ENCODE measurements at places on chromosomes 6 and 20. TPM values are rescaled to one million over a fixed set of nuclear protein-coding genes. Genes with fewer than 3 reads are reported as not detected.

DNA sequence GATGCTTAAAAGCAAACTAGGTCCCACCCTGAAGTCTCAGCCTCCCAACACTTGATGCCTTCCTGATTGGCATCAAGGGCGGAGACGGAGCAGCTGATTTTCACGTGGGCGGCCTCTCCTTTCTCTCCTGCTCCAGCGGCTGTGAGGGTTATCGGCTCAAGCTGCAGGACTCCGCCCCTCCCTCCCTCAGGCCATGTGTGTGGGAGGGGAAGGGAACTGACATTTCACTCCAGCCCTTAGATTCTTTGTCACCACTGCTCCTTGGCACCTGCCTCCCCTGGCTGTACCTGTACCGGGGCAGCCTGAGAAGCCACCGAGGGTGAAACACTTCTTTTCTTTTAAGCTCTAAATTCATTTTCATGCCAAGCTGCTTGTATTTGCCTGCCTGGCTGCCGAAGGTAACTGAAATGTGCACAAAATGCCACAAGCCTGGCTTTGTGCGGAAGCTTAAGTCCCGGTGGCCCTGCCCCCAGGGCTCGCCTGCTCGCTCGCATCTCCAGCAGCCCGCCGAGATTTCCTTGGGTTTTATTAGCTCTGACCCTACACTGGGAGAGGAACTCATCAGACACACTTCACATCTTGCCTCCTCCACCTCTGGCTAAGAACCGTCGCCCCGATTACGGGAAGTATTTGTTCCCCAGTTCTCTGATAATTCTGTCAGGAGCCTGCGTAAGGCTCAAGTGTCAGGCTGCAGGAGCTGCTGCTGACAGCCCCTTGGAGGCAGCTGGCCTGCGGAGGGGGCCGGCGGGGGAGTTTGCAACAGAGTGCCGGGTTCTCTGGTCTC is 9.6 kb upstream of the CPNE5 start:
- H3K27me3 ChIP-seq, result no peaks in the 10 kb centered on the region
- peaks cover 16% of the 10 kb centered on the region for H3K4me1 ChIP-seq
- peak; percentile 71 for DNase-seq
- H3K36me3 ChIP-seq, result no peaks in the 10 kb centered on the region
- H3K4me3 ChIP-seq, result no peak overlapping the region

DNA sequence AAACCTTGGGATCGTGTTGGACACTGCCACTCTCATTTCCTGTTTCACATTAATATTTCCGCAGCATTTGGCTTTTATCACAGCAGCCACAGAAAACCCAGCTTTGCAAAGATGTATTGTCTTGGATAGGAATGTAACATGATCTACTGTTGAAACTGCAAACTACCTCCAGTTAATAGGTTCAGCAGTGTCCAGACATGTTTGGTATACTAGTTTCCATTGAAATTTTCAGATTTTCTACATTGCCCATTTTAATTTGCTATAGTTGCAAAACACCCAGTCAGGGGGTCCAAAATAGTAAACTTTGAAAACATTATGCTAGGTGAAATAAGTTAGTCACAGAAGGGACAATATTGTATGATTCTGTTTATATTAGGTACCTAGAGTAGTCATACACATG is 3.3 kb downstream of the ANKRD6 start:
- H3K36me3 ChIP-seq, result no peaks in the 10 kb centered on the region
- peaks cover 22% of the 10 kb centered on the region for H3K4me1 ChIP-seq
- no peaks in the 10 kb centered on the region for H3K27me3 ChIP-seq
- peak overlapping the region; percentile 40 for H3K27ac ChIP-seq
- no peak for DNase-seq

DNA sequence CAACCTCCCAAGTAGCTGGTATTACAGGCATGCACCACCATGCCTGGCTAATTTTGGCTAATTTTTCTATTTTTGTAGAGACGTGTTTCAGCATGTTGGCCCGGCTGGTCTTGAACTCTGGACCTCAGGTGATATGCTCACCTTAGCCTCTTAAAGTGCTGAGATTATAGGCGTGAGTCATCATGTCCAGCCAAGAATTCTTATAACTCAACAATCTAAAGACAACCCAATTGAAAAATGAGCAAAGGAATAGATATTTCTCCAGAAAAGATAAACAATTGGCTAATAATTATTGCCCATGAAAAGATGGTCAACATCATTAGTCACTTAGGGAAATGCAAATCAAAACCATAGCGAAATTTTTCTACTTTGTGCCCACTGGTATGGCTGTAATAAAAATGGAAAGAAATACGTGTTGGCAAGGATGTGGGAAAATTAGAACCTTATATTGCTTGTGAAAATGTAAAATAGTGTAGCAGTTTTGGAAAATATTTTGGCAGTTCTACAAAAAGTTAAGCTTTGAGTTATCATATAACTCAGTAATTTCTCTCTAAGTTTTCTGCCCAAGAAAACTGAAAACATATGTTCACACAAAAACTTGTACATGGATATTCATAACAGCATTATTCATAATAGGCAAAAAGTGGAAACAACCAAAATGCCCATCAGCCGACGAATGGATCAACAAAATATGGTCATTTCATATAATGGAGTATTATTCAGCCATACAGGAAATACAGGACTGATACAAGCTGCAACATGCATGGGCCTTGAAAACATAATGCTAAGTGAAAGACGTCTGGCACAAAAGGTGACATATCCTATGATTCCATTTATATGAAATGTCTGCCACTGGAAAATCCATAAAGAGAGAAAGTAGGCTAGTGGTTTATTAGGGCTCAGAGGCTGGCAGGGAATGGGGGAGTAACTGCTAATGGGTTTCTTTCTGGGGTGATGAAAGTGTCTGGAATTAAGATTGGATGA is 87.8 kb downstream of the UTRN start:
- no peak overlapping the region for H3K4me3 ChIP-seq
- peaks cover 18% of the 10 kb centered on the region for H3K4me1 ChIP-seq
- DNase-seq, result no peak
- no peaks in the 10 kb centered on the region for H3K27me3 ChIP-seq

GRCh38 chr20:45576995-45577394 is 2.1 kb downstream of the WFDC8 start:
- H3K27ac ChIP-seq, result no peak overlapping the region
- H3K4me1 ChIP-seq, result no peaks in the 10 kb centered on the region
- H3K4me3 ChIP-seq, result no peak overlapping the region
- no peaks in the 10 kb centered on the region for H3K27me3 ChIP-seq
- no peak for DNase-seq

DNA sequence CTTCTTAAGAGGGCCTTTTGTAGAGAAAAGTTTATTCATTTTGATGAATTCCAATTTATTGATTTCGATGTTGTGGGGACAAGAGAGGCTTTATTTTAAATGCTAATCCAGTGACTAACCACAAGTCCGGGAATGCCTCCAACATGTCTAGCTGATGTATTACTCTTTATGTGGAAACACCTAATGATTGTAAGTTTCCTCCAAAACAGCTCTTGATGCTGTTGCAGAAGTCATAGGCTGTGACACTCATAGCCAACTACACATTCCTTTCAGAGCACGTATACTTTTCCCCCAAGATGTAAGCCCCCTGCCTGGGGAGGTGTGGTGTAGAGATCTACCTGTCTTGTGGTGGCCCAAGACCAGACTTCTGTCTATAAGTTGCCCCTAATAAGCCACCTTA is 61.3 kb upstream of the RNF24 start:
- H3K36me3 ChIP-seq, result no peaks in the 10 kb centered on the region
- no peaks in the 10 kb centered on the region for H3K27me3 ChIP-seq
- peaks cover 3% of the 10 kb centered on the region for H3K4me1 ChIP-seq

RGS17 gene
- 0.33 TPM for total RNA-seq

GRCh38 chr6:134317471-134318131 is at the start of gene SGK1:
Gene SGK1 (minus strand): TSS chr6:134318112. CDS start chr6:134317460, 652 bp downstream.
- H3K4me1 ChIP-seq, result peaks cover 5% of the 10 kb centered on the region
- H3K36me3 ChIP-seq, result no peaks in the 10 kb centered on the region
- no peak within 1 kb of the TSS for H3K27ac ChIP-seq
- H3K4me3 ChIP-seq, result no peak within 1 kb of the TSS

GRCh38 chr6:121971931-121972335 is 427.5 kb upstream of the HSF2 start:
- H3K4me1 ChIP-seq, result no peaks in the 10 kb centered on the region
- H3K4me3 ChIP-seq, result no peak overlapping the region
- no peak overlapping the region for H3K27ac ChIP-seq
- DNase-seq, result peak; percentile 64
- H3K36me3 ChIP-seq, result no peaks in the 10 kb centered on the region

DNA sequence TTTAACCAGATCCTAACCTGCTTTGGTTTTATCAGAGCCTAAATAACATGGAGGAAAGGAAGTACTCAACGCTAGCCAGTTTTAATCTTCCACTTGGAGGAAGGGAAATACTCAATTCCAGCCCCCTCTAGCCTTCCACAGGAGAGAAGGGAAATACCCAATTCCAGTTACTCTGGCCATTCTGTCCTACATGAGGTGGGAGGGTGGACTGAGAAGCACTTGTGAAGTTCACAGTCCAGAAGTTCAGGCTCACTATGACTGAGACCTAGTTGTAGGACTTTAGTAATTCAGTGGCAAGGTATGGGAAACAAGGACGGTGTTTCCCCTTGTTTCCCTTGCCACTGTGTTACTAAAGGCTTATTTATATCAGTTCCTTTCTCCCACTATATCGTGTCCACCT is 672.0 kb downstream of the RFPL4B start:
- H3K36me3 ChIP-seq, result no peaks in the 10 kb centered on the region
- no peak for DNase-seq
- no peaks in the 10 kb centered on the region for H3K27me3 ChIP-seq

CST3 gene
- total RNA-seq, result 654 TPM

- no peak overlapping the region for H3K4me3 ChIP-seq
- no peaks in the 10 kb centered on the region for H3K27me3 ChIP-seq
- H3K27ac ChIP-seq, result no peak overlapping the region
Measured at GRCh38 chr6:154782193-154782592, 49.0 kb downstream of the SCAF8 start.

PLAGL1 gene
- total RNA-seq, result 22.1 TPM

- H3K27me3 ChIP-seq, result no peaks in the 10 kb centered on the region
- no peak for DNase-seq
- H3K4me1 ChIP-seq, result no peaks in the 10 kb centered on the region
- H3K36me3 ChIP-seq, result no peaks in the 10 kb centered on the region
Measured at GRCh38 chr6:163123098-163123497, 291.4 kb upstream of the QKI start.

HSPA12B gene
- 4.4 TPM for total RNA-seq

DDO gene
- not detected for total RNA-seq

DNA sequence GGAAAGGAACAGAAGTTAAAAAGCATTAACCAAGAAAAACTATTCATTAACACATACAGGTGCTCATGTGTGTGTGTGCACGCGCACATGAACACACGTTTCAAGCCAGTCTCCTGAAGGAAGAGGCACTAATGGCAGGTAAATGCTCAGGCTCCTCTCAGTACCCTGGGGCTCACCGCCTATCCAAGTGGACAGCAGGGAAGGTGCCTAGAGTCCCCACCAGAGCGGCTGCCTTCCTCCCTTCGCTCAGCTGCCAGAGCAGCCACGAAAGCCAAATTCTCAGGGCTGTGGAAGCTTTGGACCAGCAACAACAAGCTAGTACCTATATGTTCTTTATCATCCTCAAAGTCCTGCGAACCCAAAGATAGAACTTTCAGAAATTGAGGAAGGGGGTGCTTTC is 42.6 kb downstream of the PLCG1 start:
- DNase-seq, result no peak
- H3K27ac ChIP-seq, result no peak overlapping the region
- H3K36me3 ChIP-seq, result no peaks in the 10 kb centered on the region
- H3K27me3 ChIP-seq, result no peaks in the 10 kb centered on the region

GRCh38 chr6:31821301-31822035 is 6.1 kb upstream of the HSPA1B start:
- peaks cover 84% of the 10 kb centered on the region for H3K4me1 ChIP-seq
- peak overlapping the region; percentile 98 for H3K27ac ChIP-seq
- DNase-seq, result peak; percentile 69
- no peaks in the 10 kb centered on the region for H3K36me3 ChIP-seq
- H3K27me3 ChIP-seq, result no peaks in the 10 kb centered on the region

ANKEF1 gene
- 5.9 TPM for total RNA-seq

- no peaks in the 10 kb centered on the region for H3K36me3 ChIP-seq
- DNase-seq, result peak; percentile 49
- H3K27me3 ChIP-seq, result no peaks in the 10 kb centered on the region
- H3K4me1 ChIP-seq, result peaks cover 23% of the 10 kb centered on the region
- peak overlapping the region; percentile 21 for H3K4me3 ChIP-seq
Measured at GRCh38 chr6:10720265-10720959, 2.5 kb upstream of the TMEM14C start.

DNA sequence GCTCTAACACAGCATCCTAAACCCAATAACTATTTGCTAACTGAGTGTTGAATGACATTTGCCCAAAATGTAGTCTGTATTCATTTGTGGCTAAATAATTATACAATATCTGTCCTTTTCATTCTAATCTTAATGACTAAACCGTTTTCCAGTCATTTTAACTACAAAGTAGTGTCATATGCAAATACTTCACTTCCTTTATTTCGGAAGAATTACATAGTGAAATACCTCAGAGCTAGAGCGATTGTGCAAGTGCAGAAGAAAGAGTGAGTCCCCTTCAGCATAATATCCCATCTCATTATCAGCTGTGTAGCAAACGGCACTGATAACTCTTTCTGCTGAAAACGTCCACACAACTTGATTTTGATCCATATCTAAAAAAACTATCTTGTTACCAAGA is 66.2 kb downstream of the ROS1 start:
- no peaks in the 10 kb centered on the region for H3K4me1 ChIP-seq
- no peak overlapping the region for H3K27ac ChIP-seq
- DNase-seq, result no peak
- H3K27me3 ChIP-seq, result no peaks in the 10 kb centered on the region
- no peak overlapping the region for H3K4me3 ChIP-seq
- H3K36me3 ChIP-seq, result no peaks in the 10 kb centered on the region

SLC2A10 gene
- total RNA-seq, result 12.2 TPM

TGM3 gene
- total RNA-seq, result 0.26 TPM

DNA sequence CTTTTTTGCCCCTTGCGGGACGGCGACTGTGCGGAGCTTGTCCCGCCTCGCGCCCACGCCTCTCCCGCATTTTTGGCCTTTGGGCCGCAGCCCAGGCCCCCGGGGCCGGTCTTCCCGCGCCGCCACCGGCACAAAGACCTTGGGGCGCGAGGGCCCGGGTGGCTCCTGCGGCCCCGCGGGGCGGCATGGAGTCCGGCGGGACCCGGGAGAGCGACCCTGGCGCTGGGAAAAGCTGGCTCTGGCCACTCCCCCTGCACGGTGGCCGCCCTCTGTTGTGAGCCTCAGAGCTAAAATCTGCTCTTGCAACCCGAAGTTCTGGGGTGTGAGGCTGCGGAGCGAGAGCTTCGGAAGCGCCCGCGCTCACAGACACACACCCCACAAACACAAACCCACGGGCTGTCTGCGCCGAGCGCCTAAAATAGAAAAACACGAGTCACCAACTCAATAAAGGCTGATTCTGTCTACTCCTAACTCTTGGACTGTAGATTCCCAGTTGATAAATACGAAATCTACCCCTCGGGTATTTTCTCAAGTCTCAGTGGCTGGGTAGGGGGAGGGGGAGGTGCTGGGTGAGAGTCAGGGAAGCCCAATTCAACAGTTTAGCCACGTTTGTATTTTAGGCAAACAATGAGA is 496 bp upstream of the BEND3 start:
- H3K4me1 ChIP-seq, result peaks cover 18% of the 10 kb centered on the region
- no peaks in the 10 kb centered on the region for H3K36me3 ChIP-seq
- DNase-seq, result peak; percentile 58

- no peak overlapping the region for H3K4me3 ChIP-seq
- no peaks in the 10 kb centered on the region for H3K36me3 ChIP-seq
- H3K4me1 ChIP-seq, result no peaks in the 10 kb centered on the region
- H3K27ac ChIP-seq, result no peak overlapping the region
- no peak for DNase-seq
Measured at GRCh38 chr6:37340639-37340943, 13.2 kb upstream of the RNF8 start.

AVP gene
- not detected for total RNA-seq

CRISP3 gene
- 6.0 TPM for total RNA-seq

- no peaks in the 10 kb centered on the region for H3K4me1 ChIP-seq
- no peak overlapping the region for H3K27ac ChIP-seq
- DNase-seq, result no peak
- H3K27me3 ChIP-seq, result no peaks in the 10 kb centered on the region
Measured at GRCh38 chr6:107653183-107653580, 163.3 kb downstream of the SOBP start.

All from body of pancreas (tissue), 4 donors.